Upper lobe of left lung (tissue), 6 donors: ENCODE measurements at places on chromosomes 7 and 10.

DNA sequence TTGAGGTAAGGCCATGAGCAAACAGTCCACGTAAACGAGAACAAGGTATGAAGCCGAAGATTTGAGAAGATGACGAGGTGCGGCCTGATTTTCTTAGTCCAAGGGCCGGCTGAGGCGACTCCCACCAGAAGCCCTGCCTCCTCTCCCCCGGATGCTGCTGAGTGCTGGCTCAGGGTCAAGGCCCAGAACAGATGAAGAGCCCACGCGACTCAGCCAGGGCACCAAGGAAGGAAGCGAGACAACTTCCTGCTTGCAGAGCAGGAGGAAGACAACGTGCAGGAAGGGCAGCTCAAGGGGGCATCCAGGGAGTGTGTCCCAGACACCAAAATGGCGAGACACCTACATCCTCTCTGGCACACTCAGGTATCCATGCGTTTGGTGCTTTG lies 99.5 kb downstream of the CYTH3 start:
- DNase-seq, result no peak

GRCh38 chr10:56831681-56832080 lies 470.6 kb upstream of the ZWINT start:
- DNase-seq, result no peak

GRCh38 chr10:5490032-5490431 lies 9.3 kb downstream of the CALML5 start:
- no peak for DNase-seq

DNA sequence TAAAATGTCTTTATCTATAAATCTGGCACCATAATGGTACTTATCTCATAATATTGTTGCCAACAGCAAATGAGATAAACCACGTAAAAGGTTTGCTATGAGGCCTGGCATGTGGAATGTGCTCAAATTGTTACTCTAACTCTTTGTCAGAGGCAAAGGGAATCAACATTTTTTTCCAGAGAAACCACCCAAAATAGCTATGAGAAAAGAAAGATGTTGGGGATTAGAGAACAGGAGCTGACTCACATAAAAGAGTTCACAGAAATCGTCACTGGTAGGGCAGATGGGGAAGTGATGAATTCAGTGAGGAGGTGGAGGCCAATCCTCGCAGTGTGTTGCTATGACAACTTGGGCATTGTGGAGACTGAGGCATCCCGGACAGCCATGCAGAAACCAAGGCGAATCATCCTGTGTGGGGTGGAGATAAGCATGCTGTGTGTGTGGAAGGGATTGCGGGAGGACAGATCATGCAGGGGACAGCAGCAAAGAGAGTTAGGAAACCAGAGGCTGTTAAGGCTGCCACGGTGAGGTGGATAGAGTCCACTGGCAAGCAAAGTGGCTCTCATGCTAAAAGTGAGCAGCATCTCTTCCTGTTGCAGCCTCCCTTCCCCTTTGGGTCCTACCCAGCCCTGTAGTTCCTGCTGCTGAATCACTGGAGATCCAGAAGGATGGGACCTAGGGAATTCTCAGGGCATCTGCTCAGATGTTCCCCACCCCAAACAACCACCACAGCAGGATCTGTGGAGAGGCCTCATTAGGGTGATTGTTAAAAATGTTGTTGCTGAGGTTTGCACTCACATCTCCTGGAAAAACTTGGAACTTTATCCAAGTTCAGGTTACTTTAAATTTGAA lies 103.9 kb downstream of the CUBN start:
- peak; percentile 44 for DNase-seq

DNA sequence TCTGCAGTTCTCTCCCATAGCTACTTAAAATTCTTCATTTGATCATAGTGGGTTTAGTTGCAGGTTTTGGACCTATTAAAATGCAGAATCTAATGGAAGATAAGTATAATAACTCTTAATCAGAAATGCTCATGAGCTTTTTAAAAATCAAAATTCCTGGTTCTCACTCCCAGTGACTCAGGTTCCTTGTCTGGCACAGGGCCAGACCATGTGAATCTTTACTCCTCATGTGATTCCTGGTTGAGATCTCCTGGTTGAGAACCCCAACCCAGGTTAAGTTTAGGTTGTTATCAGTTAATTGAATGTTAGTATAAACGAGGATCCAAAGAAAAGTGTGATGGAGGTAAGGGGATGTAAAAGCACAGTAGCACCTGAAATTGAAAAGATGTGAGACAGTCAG lies 17.5 kb upstream of the TRUB1 start:
- DNase-seq, result no peak

DNA sequence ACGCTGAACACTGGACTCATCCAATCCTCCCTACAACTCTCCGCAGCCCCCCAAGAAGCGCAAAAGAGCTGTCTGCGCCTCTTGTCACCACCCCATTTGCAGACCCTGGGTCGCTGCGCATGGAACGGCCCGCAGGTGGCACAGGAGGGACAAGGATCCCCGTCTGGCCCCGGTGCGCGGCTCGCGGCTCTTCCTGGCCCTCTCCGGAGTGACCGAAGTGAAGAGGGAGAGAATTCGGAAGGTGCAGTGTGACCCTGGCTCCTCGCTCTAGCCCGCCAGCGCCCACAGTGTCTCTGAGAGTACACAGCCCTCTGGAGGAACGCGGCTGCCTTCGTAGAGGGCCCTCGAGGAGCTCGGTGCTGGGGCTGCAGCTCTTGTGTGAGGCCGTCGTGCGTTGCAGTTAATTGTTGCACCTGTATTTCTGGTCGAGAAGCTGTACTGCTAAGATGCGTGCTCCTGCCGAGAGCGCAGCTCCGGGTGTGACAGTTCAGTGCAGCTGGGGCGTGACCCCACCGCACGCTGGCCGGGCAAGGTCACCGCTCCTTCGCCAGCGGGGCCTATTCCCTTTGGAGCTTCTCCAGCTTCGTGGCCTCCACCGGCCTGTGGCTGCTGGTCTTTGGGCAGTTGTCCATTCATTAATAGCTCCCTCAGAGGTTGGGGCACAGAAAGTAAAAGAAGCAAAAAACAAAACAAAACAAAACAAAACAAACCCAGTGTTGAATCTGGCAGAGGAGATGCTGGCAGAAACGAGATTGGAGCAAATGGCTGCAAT lies 119.0 kb downstream of the SEC23IP start:
- DNase-seq, result no peak

GRCh38 chr7:902996-903395 lies 26.6 kb downstream of the GET4 start:
- DNase-seq, result no peak

DNA sequence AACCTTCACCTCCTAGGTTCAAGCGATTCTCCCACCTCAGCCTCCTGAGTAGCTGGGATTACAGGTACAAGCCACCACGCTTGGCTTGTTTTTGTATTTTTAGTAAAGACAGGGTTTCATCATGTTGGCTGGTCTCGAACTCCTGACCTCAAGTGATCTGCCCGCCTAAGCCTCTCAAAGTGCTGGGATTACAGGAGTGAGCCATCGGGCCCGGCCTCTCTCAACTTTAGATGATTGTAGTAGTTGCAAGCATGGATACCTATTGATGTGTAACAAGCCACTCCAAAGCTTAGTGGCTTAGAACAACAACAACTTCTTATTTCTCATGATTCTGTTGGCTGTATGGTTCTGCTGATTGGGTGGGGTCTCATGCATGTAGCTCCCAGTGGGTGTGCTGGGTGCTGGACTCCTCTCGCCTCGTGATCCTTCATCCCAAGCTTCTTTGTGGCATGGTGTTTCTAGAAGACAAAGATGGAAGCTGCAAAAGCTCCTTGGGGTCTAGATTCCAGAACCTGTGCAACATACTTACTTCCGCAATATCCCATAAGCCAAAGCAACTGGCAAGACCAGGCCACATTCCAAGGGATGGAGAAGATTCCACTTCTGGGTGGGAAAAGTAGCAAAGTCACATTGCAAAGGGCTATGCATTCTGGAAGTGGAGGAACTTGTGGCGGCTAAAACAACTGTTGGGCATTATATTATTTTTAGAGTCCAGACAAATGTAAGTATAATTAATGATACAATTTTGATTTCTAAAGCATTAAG lies 37.9 kb downstream of the SKIDA1 start:
- no peak for DNase-seq

DNA sequence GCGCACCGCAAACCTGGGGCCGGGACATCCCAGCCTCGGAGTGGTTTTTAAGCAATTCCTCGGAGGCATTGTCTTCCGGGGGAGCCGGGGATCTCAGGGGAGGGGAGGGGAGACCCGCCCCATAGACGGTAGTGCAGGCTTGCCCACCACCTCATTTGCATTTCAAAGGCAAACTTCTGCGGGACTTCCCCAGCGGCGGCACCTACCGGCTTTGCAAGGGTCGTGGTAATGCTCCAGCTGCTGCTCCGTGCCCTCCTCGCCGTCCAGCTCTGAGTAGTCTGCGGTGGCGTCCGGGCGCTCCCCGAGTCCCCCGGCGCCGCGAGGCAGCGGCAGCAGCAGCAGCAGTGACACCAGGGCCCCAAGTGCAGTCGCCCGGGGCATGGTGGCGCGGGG lies 425 bp downstream of the TLL2 start:
- DNase-seq, result no peak

DNA sequence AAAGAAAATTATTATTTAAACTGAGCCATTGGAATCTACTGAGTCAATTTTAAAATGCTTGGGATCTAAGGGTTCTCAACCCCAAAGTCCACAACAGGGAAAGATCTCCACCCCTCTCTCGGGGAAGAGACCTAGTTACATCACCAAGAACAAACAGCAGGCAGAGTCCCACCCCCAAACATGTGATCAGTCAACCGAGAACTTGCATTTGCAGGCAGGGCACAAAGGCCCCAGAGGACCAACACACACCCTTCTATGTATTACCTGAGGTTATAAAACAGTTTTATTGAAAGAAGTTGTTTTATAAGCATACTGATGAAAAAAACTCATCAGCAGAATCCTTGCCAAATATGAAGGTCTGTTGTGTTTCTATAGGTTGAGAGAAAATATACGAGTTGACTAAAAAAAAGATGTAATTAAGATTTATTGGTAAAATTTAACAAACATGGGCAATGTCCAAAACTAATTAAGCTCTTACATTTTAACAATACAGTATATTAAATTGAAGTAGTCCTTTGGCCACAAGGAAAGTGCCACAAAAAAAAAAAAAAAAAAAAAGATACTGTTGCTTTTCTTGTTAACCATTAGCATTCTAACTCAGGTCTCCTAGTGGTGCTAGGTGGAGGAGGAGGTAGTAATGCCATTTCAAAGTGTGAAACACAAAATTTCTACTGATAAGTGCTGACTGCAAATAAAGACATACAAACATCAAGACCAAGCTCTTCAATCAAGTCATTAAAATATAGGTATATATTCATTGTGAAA lies 975 bp upstream of the USP54 start:
- peak; percentile 90 for DNase-seq

- DNase-seq, result no peak
Measured at GRCh38 chr10:77188521-77188920, 449.1 kb downstream of the KCNMA1 start.

DNA sequence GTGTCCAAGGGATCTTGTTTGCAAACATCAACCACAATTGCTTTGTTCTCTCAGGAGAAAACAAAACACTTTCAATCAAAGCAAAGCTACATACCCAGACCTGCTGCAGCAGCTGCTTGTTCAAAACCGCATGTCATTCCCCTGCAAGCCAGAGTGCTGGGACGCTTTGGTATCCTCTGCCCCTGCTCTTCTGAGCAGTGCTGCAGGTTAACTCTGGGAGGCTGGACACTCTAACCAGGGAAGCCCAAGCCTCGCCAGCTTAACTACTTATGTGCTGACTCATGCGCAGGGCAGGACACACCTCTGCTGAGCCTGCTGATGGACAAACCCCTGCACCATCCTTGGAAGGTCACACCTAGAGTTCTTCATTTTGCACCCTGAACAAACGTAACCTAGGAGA lies 28.2 kb upstream of the ASAH2 start:
- DNase-seq, result no peak

GRCh38 chr10:111186358-111186757 lies 109.5 kb downstream of the ADRA2A start:
- DNase-seq, result no peak

DNA sequence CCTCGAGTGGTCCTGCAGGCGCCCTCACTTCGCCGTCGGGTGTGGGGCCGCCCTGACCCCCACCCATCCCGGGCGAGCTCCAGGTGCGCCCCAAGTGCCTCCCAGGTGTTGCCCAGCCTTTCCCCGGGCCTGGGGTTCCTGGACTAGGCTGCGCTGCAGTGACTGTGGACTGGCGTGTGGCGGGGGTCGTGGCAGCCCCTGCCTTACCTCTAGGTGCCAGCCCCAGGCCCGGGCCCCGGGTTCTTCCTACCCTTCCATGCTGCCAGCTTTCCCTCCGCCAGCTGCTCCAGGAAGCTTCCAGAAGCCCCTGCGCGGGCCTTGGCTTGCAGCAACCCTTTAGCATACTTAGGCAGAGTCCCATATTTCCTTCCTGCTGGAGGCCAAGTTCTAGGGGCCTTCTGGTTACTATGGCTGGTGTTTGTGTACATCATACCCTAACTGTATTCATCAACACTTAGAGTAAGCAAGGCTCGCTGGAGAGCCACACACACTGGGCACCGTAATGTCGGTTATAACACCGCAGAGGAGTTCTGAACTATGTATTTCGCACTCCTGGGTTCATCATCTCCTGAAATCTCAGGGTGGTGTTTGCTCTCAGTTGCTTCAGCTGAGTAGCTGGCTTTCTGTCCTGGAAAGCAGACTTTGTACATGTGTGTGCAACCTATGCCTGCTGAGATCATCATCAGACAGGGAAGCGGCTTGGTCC lies 471 bp downstream of the MGMT start:
- no peak for DNase-seq

DNA sequence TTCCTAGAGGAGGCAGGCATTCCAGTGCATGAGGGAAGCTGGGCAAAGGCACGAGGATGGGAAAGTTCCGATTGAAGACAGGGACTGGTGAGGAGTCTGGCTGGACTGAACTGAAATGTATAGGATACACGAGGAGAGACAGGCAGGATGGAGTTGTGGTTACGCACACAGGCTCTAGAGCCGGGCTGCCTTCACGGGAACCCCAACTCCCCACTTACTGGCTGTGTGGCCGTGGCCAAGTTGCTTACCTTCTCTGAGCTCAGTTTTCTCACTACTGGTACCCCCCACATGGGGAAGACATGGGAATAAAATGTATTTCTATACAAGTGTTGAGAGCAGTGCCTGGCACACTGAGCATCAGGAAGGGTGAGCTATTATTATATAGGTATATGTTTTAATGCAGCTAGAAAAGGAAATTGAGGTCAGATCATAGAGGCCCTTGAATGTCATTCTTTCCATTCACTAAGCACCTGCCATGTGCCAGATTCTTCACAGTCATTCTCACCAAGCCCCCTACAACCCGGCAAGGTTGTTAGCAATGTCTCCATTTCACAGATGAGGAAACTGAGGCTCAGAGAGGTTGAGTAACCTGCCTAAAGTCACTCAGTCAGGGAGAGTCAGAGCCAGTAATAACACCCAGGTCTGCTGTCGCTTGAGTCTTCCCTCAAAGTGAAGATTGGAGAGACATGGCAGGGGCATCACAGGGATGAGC lies 9.7 kb downstream of the CHST3 start:
- DNase-seq, result no peak

- DNase-seq, result no peak
Measured at GRCh38 chr7:105448181-105448580, 59.5 kb upstream of the SRPK2 start.

GRCh38 chr10:124253006-124253405 lies 159.6 kb upstream of the CHST15 start:
- no peak for DNase-seq

DNA sequence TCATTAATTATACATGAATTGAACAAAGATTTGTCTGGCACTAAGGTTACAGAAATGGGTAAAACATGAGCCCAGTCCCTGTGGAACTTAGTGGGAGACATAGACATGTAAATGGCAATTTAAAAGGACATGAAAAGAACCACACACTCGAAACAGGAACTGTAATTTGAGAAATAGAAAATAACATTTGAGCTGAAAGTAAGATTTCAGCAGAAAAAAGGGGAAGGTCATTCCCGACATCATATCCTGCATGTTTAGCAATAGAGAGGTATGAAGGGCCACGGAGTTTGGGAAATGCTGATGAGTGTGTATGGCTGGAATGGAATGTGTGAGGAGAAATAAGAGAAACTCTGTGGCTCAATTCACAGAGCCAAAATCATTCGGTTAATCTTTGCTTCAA lies 175.4 kb upstream of the AHR start:
- DNase-seq, result no peak
